ENCODE measurements at places on chromosomes 12 and 14.

- no peak for DNase-seq
Measured at GRCh38 chr12:67592228-67593011, 56.1 kb upstream of the DYRK2 start.

- no peak for DNase-seq
Measured at GRCh38 chr12:123389560-123390351, 5.8 kb downstream of the KMT5A start.

DNA sequence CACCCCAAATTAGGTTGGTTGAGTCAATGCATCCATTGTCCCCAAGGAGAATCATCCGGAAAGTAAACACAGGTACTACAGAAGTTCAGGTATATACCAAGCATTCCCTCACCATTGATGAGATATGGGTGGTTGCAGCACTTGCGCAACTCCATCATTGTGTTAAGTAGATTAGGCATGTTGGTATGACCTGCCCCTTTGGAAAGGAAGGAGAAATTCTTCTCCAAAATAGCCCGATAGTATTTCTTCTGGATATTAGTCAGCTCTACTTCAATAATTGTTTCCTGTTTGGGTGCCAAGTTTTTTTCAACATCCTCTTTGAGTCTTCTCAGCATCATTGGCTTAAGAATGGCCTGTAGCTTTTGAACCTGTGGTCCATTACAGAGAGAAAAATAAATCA is 21.3 kb upstream of the SUPT16H start:
- DNase-seq, result no peak

DNA sequence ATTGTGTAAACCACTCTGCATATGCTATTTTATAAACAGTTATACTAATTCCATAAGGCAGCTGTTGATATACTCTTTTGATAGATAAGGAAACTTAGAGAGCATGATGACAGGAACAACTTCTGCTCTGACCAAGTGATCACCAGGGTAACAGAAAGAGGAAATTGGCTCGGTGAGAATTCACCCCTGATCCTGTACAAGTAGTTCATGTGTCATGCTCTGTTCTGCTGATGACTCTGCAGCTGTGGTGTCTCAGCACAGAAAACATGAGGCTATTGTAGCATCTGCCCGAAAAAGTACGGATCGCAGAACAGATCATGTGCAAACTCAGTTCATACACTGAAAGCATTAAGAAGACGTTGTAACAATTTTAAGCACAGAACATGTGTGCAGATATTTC is 345.0 kb downstream of the LRIG3 start:
- DNase-seq, result no peak

DNA sequence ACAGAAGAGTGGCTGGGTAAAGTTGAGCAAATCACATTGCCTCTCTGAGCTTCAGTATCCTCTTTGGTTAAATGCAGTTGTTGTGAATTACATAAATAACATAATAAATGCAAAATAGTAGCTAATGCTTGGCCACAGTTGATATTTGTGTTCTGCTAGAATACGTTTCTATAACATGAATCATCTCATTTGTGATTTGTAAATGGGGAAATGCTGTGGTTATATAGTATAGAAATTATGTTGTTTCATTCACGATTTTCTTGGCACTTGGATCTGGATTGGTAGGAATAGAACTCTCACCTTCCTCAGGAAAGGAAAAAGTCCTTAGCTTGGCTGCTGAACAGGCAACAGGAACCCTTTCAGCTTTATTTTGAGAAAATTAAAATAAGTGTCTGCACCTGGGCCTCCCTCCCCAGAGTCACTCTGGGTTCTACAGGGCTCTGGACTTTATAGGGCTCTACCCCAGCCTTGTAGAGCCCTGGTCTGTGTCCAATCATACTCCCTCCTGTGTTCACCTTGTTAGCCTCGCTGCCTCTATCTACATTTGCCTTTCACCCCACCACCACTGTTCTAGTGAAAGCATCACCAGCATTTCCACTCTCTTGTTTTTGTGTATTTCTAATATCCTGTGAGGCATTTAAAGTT is 107.7 kb upstream of the BCAT1 start:
- DNase-seq, result no peak
